ENCODE measurements at places on chromosomes 6 and 20. TPM values are rescaled to one million over a fixed set of nuclear protein-coding genes. Genes with fewer than 3 reads are reported as not detected.

SPATA2 gene
- 7.3 TPM for total RNA-seq

COL11A2 gene
- 2.2 TPM for total RNA-seq

PLEKHG1 gene
- total RNA-seq, result 9.9 TPM

GPR63 gene
- 1.9 TPM for total RNA-seq

PRND gene
- not detected for total RNA-seq

AAR2 gene
- total RNA-seq, result 25.7 TPM

POM121L2 gene
- not detected for total RNA-seq

OR2H1 gene
- total RNA-seq, result not detected

CDC5L gene
- total RNA-seq, result 24.0 TPM
